ENCODE measurements at places on chromosomes 4 and X.

DNA sequence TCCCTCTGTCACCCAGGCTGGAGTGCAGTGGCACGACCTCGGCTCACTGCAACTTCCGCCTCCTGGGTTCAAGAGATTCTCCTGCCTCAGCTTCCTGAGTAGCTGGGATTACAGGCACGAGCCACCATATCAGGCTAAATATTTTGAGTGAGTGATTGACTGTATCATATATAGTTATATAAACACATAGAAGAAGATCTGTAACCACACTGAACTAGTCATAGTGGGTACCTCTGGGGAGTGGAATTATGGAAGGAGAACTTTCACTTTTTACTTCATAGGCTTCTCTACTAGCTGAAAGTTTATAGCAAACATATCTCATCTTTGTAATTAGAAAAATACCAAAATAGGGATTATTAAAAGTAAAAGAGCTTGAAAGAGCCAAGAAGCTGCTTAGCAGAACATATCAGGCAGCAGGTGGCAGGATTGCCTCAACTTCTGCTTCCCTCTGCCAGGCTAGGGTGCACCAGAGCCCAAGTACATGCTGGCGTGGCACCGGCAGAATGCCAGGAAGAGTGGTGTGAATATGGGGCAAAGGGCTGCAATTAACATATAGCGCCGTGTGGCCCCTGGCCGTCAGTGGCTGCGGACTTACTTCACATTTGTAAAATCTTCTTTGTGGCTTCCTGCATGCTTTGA lies 39.5 kb upstream of the CD40LG start:
- DNase-seq: peak; percentile 31

- peak; percentile 63 for DNase-seq
Observed at GRCh38 chrX:39705290-39705689, 392.5 kb downstream of the BCOR start.

- DNase-seq: peak; percentile 71
Observed at GRCh38 chr4:84956014-84956413, 10.5 kb downstream of the WDFY3 start.

DNA sequence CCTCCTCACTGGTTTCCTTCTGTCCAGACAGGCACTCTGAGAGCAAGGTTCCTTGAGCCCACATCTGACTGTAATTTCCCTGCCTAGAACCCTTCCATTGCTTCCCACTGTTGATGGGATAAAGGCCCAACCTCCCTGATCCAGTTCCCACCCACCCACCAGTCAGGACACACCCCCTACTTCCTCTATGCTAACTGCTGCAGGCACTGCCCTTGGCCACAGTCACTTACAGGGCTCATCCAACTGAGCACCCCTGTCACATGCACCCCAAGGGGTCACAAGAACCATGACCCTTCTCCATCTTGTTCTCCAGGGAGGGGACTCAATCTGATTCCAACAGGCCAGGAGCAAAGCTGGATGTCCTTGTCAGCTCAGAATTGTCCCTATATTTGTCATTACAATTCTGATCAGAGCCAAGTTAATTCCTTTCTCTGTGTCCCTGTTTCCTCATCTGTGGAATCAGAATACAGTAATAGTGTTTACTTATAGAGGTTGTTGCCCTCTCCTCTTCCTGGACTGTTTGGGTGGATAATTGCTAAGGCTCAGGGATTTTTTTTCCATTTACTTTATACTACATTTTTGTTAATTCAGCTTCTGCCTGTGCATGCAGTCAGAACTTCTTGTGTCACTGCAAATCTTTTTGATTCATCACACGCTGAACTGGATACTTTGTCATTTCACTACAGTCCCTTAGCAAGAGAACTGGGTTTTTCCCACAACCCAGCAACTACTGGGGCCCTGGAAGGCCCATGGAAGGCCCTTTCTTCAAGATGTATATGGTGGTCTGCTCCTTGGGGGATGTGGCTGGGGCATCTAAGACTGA lies 105.6 kb upstream of the MAMLD1 start:
- no peak for DNase-seq

GRCh38 chrX:132165651-132166050 lies 37.8 kb upstream of the FRMD7 start:
- DNase-seq: no peak

- DNase-seq: no peak
Observed at GRCh38 chr4:163165217-163166017, 1.3 kb downstream of the NAF1 start.

- DNase-seq: no peak
Observed at GRCh38 chr4:27000820-27001219, 140.2 kb downstream of the STIM2 start.

GRCh38 chr4:155143512-155143911 lies 64.9 kb upstream of the NPY2R start:
- no peak for DNase-seq

DNA sequence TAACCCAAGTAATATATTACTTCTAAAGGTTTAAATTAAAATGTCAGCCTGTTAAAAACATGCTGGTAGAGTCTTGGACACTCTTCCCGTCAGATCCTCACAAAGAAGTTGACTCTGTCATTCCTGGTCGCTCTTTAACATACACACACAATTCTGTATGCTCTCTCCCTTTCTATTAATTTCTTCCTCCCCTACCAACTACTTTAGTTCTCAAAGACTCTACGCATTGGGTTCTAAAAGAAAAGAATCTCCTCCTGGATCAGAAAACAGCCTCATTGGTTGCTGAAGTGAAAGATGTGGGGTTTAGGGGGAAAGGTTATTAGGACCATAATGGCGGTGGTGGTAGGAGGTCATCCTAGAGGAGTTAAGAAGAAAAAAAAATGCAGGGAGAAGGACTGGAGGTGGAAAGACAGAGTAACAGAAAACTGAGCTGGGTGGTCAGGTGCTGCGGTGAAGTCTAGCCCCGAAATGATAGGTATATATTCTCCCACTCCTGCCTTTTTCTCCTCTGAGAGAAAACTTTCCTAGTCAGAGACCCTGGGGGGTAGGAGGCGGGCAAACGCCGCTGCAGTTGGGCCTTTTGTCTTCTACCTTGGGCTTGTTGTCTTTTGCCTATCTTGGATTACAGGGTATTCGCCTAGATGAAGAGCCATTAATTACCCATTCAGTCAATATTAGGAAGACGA lies 5.2 kb upstream of the PITX2 start:
- no peak for DNase-seq

DNA sequence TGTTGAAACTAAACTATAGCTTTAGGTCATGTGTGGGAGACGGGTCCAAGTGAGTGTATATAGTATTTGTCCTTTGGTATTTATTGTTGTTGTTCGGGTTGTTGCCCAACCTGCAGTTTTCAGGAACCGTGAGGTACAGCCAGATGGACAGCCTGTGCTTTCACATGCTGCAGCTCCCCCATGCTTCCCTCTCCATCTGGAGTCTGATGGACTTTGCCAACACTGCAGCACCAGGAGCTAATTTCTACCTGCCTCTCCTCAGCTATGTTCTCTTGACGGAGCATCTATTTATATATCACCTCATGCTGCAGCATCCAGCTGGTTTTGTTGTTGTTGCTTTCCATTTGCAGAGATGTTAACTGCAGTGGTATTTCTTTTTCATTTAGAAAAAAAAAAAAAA lies 80.1 kb downstream of the TLL1 start:
- DNase-seq: no peak

- peak; percentile 54 for DNase-seq
Observed at GRCh38 chr4:75434105-75434504, 80.1 kb downstream of the RCHY1 start.

DNA sequence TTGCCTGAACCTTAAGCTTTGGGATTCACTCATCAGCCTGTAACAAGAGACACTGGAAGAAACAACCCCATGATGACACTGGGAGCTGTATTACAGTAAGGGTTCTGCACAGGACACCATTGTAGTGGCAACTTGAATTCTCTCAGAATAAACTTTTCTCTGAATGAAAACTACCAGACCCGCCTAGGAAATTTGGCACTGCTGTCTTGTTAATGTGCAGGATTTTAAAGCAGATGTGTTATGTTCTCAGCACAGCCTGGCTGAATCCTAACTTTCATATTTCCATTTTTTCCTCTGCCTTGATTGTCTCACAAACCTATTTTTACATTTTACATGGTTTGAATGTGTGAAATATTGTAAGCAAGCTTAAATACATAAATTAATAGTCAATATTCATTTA lies 253.6 kb downstream of the UNC5C start:
- no peak for DNase-seq

DNA sequence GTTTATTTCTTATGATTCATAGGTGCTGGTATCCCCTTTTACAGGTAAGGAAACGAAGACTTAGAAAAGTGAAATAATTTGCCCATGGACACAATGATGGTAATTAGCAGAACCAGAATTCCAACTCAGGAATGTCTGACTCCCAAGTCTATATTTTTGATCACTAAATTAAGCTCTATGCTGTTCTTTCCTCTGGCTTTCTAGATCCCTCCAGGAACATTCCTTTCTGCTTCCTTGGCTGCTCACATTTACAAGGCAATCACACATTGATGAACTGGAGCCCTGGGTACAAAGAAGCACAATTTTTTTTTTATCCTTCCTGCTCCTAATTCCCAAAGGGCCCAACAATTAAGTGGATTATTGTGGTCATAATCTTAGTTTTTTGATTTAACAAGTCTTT lies 7.0 kb upstream of the CDKN2AIP start:
- DNase-seq: no peak

DNA sequence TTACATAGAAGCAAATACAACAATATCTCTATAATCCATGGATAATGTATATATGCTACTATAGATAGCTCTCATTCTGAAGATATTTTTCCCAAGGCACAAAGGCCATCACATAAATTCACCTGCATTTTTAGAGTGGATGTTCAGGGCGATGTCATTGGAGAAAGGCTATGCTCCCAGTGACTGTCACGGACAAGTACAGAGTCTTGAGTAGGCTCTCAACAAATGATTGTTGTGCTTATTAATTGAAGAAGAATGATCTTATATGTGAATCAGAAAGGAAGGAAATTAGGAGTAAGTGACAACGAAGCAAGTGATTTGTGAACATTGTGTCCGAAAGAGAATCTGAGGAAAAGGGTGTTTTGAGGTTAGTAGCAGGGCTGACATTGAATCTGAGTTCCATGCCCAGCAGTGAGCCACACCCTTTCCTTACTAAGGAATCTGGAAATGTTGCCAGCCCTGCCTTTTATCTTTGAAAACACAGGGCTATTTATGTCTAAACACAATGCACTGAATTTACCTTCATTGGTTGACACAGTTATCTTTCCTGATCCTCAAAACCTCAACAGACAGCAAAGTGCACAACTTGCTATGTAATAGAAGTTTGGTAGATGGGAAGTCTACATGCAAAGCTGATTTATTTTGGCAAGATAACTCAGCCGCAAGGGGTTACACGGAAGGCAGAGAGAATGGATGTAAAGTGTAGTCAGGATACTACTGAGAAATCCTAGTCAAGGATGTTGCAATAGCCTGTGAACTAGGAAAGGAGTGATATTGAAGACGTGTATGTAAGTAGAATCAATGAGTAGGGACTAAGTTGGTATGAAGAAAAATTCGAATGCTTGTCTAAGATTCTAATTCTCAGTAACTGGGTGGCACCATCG lies 50.4 kb downstream of the SORBS2 start:
- DNase-seq: no peak

DNA sequence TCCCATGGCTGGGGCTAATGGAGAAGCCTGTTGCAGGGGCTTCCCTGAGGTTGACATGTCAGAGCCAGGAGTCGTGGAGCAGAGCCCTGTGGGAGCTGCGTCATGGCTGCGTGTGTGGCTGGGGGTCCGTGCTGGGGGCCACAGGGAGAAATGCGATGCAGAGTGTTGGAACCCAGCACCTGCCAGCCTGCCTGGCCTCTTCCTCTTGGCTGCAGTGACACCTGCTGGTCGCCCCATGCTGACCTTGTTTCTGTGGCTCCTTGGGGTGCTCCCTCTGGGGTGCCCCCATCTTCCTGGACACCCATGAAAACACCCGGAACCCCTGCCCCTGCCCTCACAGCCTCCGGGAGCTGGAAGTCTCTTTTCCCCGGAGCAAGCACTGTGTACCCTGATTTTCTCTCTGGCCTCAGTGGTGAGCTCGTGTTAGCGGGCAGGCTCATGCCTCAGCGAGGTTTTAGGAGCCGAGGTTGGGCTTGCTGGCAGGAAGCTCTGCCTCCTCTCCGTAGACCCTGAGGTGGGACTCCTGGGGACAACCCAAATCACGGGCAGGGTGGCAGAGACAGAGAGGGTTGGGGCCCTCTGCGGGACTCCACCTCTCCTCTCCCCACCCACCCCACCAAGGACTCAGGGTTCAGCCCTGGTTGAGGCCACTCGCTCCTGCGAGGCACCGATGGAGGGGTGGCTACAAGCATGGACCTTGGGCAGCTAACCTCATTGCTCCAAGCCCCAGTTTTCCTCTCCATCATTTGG lies 103.7 kb downstream of the SORCS2 start:
- peak; percentile 16 for DNase-seq

- no peak for DNase-seq
Observed at GRCh38 chr4:87521319-87521718, 7.9 kb downstream of the SPARCL1 start.

DNA sequence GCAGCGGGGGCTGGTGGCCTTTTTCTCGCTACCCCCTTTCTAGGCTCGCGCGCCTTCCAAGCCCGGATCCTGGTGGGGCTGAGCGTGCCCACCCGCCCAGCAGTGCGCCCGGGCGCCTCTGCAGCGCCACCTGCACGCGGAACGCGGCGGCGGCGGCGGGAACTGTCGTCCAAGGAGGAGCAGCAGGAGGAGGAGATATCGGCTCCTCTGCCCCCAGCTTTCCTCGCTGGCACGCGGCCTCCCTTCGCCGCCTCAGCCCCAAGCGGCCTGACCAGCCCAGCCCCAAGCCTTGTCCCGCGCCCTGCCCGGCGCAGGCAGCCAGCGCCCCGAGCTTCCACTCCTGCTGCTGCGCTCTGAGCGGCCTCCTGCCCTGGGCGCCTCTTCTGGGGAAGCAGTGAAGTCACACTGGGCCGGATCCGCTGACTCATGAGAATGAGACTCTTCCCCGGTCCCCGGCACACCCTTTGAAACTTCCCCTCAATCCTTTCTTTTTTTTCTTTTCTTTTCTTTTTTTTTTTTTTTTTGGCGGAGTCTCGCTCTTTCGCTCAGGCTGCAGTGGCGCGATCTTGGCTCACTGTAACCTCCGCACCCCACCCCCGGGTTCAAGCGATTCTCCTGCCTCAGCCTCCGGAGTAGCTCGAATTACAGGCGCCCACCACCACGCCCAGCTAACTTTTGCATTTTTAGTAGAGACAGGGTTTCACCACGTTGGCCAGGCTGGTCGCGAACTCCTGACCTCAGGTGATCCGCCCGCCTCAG lies 10.6 kb upstream of the ELF4 start:
- peak; percentile 62 for DNase-seq

- no peak for DNase-seq
Observed at GRCh38 chr4:972651-973424, 531 bp downstream of the DGKQ start.

- no peak for DNase-seq
Observed at GRCh38 chr4:133996431-133997121, 205.0 kb downstream of the PABPC4L start.

DNA sequence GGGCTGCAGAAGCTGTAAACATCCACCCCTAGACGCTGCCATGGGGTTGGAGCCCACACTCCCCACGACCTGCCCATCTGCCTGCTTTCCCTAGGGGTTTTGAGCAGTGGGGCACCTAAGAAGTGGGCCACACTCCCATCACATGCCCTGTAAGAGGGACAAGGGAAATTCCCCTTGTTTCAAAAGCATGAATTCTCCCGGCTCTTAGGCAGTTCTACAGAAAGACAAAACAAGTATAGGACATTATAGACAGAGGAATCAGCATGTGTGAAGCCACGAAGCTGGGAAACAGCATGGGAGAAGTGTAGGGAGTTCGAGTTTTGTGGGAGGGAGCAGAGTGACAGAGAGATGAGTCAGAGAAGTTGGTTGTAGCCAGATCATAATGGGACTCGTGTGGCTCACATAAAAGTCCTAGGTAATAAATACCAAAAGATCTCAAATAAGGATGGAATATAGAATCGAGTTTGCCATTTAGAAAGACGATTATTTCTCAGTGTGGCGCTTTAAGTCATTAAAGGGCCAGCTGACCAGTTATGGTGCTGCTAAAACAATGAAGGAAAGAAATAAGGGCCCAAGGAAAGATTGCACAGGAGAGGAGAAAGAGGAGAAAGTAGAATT lies 23.9 kb downstream of the APOO start:
- no peak for DNase-seq

Measured in NCI-H524 (cell line).